ENCODE measurements at places on chromosomes 11 and 22.

DNA sequence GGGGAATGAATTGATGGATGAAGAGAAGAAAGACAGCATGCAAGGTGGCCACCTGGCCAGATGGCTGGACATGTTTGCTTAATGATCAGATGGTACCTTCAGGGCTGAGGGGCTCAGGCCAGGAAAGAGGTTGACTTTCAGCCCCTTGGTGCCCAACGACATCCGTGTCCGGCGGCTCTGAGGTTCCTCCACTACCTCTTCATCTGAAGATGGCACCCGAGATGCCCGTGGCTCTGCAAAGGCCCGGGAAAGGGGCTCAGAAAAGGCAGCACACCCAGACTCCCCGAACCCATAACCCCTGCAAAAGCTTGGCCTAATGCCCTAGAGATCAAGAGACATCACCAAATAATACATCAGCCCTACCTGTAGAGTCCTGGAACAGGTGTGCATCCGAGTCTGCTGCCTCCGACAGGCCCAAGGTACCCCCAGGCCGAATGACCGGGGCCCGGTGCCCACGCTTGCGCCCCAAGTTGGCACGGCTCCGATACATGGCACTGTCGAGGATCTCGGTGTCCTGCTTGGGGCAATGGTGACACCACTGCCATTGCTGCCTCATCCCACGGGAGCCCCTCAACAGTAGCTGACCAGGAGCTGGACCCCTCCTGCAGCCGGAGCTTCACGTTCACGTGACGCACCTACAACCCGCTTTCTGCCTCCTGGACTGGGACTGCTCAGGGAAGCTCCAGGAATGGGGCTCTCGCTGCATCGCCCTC is 22.9 kb downstream of the TNKS1BP1 start:
- peak; percentile 48 for DNase-seq

- peak; percentile 15 for DNase-seq
Measured at GRCh38 chr11:102384419-102385079, 37.5 kb downstream of the BIRC2 start.

GRCh38 chr11:127039591-127039990 is 39.0 kb upstream of the KIRREL3 start:
- no peak for DNase-seq

DNA sequence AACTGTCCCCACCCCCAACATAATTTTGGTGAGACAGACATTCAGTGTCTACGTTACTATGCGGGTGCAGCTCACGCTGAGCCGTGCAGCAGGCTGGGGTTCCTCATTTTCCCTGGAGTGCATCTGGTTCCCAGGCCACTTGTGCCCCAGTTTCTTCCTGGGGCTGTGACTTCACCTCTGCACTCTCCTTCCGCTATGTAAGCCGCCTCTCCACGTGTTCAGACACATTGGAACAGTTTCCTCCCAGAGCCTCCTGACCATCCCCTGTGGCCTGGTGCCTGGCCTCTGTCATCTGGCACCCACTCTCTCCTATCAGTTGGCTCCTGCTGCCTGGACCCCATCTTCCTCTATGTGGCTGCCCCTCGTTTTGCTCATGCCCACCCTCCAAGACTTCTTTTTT is 46.2 kb upstream of the A4GALT start:
- DNase-seq: no peak

GRCh38 chr22:25109878-25110595 is 89.6 kb upstream of the CRYBB3 start:
- DNase-seq: no peak

- no peak for DNase-seq
Measured at GRCh38 chr11:133579165-133580031, 47.1 kb upstream of the OPCML start.

DNA sequence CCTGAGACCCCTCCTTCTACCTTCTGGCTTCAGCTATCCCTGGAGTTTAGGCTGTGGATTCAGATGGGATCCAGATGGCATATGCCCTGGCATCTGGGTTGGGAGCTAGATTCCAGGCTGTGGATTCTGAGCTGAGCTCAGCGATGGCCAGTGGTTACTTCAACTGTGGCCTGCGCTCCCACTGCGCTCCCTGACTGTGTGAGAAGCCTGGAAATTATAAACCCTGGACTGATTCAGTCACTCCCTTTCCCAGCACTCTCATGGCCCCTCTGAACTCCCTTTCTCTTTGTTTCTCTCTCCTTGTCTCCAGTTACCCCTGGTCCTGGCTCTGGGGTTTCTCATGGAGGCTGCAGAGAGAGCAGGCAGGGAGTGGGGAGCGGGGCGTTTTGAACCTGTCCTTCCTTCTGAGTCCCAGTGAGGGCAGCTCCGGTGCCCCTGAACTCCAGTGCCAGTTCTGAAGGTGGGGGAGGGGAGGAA is 4.8 kb downstream of the ARHGEF17 start:
- DNase-seq: no peak

GRCh38 chr11:617912-618682 is 2.3 kb upstream of the IRF7 start:
- DNase-seq: no peak

GRCh38 chr11:22405377-22405776 is 67.2 kb downstream of the SLC17A6 start:
- no peak for DNase-seq

DNA sequence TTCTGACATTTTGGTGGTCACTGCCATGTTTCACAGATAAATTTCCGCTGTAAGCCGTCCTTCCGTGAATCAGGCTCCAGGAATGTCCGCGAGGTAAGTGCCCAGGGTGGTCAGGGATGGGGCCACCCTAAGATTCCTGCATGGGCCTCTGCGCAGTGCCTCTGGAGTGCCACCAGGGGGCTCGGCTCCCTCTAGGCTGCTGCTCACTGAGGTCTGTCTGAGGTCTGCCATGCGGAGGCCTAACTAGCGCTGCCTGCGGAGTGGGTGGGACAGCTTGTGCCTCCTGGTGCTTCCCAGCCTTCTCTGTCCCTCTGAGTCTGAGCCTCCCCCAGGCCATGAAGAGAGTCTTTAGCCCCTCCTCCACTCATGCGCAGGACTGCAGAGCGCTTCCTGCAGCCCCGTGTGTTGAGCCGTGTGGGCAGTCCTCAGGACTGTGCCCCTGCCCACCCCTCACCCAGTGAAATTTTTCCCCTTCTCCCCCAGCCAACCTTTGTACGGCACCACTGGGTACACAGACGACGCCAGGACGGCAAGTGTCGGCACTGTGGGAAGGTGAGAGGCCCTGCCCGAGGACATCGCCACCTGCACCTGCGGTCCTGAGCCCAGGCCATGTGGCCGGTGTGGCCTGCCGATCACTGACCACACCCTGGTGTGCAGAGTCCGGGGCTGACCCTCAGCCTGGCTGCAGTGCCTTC is 11.9 kb upstream of the MDK start:
- DNase-seq: peak; percentile 71

DNA sequence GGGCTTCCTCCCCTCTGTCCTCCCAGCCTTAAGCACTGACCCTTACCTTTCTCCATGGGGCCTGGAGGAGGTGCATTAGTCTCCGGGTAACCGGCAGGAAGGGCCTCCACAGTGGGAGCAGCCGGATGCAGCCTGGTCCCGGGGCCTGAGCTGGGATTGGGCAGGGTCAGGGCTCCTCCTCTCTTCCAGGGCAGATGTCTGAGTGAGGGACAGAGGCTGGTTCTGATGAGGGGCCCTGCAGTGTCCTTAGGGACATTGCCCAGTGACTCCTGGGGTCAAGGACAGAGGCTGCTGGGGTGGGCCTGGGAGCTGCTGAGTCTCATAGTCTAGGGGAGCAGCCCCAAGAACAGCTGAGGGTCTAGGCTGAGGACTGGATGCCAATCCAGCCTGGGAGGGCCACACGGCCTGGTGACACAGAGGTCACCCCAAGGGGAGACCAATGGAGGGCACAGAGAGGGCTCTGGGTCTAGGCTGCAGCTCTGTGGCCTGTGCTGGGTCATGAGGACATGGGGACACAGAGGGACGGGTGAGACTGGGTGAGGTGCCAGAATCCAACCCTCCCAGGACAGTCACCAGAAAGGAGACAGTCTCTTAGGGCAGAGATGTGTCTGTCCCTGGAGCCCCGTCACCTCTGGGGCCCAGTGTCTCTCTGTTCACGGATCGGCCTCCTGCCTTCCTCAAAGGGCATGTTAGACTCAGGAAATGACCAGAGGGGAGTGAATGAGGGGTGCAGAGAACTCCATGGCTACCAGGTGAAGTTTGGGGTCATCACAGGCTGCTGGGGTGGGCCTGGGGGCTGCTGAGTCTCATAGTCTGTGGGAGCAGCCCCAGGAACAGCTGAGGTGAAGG is 6.5 kb downstream of the IGLL5 start:
- DNase-seq: no peak

DNA sequence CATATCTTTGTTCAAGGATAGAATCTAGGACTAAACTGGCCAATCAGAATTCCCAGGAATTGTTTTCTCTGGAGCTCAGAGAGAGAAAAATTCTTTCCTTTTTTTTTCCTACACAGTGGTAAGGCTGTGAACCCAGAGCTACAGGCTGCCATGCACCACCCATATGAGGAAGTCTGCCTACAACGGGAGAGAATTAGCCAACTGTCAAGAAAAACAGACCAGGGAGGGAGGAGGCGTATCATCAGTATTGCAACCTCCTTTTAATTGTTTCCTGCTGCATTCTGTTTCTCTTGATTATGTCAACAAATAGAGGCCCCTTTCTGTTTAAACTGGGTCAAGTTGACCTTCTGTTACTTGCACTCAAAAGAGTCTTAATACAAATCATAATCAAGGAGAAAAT is 176.5 kb upstream of the UBASH3B start:
- DNase-seq: no peak

DNA sequence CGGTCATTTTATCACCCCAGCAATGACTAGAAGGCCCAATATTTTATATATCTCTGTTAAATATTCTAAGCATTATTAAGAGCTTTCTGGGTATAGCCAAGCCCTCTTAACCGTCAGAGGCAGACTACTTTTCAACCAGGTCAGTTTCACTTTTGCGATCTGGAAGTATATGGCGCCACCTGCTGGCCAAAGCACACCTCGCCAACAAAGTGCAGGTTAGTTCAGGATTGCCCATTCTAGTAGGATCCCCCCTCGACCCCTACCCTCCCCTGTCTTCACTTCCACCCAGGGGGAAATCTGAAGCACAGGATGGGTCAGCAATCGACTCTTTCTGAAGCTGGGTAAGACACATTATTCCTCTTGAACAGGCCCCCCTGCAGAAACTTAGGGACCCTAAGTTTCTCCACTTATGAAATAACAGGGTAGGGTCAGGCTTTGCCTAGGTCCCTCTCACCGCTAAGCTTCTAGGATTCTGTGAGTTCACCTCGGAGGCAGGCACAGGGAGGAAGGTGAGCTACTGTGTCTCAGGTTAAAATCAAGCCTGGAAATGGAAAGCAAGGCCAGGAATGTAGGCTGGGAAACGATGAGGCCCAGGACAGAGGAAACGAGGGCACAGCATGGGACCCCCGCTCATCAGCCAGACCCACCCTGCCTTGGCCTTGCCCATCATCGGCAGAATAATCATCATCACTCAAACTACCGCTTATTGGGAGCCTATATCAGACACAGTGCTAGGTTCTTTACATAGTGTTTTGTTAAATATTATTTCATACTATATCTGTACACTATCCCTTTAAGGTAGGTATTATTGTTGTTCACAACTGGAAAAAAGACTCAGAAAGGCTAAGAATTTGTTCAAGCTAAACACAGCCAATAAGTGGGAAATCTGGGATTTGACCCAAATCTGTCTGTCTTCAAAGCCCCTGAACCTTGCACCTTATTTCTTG is 35.6 kb downstream of the KCNJ1 start:
- peak; percentile 64 for DNase-seq

DNA sequence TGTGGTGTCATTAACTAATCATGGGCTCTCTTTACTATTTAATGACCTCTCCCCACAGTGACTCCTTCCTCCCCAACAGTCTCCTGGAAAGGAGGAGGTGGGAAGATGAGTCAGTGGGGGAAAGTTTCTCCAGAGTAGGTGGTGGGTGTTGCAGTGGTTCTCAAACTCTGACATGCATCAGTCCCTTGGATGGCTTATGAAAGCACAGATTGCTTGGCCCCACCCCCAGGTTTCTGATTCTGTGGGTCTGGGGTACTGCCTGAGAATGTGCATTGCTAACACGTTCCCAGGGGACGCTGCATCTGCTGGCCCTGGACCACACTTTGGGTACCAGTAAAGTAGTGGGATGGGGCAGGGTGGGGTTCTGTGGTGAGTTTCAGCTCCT is 9.8 kb downstream of the CD82 start:
- DNase-seq: no peak

DNA sequence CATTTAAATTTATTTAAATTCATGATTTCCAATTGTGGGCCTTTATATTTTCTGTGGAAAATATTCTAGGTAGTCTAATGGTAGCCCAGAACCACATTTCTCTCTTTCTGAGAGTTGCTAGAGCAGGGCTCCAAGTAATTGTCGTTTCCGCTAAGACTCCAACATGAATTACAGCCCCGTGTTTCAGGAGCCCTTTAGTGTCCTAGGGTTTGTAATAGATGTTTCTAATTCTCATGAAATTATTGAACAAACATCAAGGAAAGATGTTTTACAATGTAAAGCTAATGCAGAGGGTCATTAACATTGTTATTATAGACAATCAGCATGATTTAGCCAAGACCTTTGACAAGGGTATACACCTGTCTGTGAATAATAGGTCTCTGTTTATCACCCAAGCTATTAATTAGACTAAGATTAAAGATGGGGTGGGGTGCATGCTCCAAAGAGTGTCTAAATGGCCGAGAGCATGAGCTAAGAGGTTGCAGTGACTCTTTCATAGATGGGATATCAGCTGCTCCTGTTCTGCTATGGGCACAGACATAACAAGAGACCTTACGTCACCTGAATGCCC is 81.8 kb upstream of the NTM start:
- no peak for DNase-seq

GRCh38 chr11:70111269-70112016 is 33.3 kb downstream of the ANO1 start:
- peak; percentile 43 for DNase-seq

DNA sequence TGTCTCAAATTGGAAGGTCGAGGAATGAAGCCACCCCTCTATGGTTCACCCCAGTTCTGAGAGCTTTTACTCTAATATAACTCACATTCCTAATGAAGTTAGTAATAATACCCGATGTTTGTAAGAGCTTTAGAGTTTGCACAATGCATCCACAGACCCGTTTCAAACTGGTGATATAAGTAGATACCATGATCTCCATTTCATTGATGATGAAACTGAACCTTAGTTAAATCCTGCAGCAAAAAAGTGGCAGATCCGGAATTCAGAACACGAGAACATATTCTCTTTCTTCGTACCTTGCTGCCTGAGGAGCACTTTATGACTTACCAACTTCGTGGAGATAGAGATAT is 757 bp upstream of the RBFOX2 start:
- no peak for DNase-seq

DNA sequence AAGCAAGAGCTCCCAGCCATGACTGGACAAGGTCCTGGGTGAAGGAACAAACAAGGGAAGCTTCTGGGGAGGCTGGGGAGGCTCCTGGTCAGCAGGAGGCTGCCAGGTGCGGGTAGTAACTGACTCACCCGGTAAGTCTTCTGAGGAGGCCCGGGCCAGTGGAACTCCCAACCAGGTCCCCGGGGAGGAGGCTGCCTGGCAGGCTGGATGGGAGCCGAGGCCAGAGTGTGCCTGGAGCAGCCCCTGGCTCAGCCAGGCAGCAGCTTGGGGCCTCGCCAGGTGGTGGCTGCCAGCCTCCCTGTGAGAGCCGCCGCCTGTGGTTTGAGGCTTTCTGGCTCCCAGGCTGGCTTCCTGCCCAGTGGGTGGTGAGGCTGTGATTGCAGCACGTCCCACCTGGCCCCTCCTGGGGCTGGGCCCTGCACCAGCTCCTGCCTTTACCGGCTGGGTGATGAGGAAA is 46.2 kb downstream of the IGF2 start:
- DNase-seq: no peak
